Left hindlimb (tissue), 1 donor: ENCODE measurements at places on chromosomes 12 and 14.
A peak's percentile ranks its signal among the peaks of the same experiment; 100 is the strongest.

DNA sequence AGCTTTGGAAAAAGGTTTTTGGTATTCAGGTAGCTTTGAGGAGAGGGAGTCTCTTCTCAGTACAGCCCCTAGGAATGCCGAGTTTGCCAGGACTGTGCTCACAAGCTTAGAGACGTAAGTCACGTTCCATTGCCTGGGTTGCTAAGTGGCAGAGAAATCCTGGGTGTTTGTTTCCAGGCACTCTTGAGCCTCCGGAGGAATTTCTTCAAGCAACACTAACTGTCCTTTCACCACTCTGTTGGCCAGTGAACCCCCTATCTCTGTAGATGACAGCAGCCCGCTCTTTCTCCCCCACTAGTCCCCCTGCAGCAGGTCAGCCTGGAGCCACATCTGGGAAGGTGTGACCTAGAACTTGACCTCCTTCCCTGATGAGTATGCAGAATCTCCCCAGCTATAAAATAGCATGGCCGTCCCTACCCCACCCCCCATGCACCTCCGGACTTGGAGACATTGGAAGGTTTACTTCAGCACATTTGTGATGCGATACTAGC, 162.7 kb downstream of the ZFP36L1 start:
- DNase-seq, result no peak

GRCh38 chr14:99263564-99264330, 8.2 kb downstream of the BCL11B start:
- no peak for DNase-seq

- DNase-seq, result no peak
Observed at GRCh38 chr14:74908861-74909341, 14.2 kb downstream of the RPS6KL1 start.

- no peak for DNase-seq
Observed at GRCh38 chr14:95869776-95870175, 6.9 kb upstream of the TUNAR start.

DNA sequence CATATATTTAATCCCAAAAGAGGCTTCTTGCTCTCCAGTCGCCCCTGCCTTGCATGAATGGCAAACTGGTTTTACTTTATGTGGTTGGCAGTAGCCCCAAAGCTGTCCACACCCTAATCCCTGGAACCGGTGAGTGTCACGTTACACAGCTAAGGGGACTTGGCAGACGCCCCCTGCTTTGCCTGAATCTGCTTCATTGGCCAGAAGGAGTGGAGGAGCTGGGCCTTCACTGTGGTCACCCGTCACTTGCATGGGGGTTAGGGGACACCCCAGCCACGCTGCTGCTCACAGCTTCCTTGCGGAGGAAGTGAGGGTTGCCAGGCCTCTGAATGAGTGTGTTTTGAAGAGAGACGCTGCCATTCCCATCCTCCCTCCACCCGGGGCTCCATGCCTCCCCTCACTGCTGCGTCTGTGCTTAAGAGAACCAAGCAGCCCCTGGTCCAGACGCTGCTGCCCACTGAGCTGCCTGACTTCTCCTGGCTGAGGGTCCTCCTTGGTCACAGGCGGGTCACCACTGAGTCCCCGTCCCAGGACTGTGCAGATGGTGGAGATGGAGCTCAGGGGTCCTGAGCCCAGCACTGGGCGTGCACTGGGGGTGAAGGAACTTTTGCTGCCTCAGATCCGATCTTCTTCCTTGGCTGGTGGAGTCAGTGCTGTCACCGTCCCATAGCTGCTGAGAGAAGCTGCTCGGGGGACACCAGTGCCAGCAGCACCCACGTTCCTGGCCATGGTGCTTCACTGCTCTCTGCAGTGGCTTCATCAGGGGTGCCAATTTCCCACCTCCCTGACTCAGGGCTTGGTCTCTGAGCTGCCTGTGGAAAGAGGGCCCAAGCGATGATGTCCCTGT, 39.8 kb downstream of the GALNT9 start:
- DNase-seq, result no peak

- no peak for DNase-seq
Observed at GRCh38 chr12:93390549-93391297, 13.0 kb downstream of the NUDT4 start.

- no peak for DNase-seq
Observed at GRCh38 chr12:22266101-22266500, 68.4 kb downstream of the ST8SIA1 start.

- DNase-seq, result no peak
Observed at GRCh38 chr12:78035901-78036606, 205.4 kb downstream of the NAV3 start.

DNA sequence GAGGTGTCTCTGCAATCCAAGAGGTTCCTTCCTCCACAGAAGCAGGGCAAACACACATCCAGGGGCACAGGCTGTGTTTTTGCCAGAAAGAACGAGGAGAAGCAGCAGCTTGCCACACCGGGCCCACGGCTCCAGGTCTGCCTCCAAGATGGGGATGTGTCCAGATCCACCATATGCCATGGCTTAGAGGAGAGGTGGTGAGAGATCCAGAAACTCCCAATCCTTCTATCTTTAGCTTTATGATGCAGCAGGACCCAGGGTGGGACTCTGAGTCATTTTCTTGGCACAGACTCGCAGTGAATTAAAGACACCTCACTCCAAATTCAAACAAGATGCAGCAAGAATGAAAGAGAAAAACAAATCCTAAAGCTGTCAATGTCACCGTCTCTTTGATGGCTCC, 481.4 kb upstream of the TMEM132C start:
- DNase-seq, result peak; percentile 61

GRCh38 chr14:53004976-53005375, 54.1 kb upstream of the FERMT2 start:
- DNase-seq, result no peak

DNA sequence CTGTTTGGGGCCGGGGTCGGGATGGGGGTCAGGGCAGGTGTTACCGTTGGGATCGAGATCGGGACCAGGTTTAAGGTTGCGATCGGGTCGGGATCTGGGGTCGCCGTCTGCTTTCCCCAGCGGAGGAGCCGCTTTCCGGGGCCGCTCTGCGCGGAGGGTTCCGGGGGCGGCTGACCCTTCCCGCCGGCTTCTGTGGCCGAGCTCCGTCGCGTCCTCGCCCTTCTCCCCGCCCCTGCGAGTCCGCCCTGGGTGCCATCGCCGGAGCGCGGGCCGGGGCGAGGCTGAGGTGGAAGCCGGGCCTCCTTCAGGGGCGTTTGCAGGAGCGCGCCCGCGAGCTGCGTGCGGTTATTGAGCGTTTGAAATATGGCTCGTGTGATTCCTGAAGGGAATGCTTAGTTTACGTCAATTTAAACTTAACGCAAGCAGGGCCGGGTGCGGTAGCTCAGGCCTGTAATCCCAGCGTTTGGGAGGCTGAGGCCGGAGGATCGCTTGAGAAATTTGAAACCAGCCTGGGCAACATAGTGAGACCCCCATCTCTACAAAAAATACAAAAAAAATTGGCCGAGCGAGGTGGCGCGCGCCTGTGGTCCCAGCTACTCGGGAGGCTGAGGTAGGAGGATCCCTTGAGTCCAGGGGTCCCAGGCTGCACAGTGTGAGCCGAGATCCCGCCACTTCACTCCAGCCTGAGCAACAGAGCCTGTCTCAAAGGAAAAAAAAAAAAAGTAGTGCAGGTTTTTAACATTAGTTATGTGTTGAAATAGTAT, 620 bp downstream of the PGAM5 start:
- DNase-seq, result no peak

DNA sequence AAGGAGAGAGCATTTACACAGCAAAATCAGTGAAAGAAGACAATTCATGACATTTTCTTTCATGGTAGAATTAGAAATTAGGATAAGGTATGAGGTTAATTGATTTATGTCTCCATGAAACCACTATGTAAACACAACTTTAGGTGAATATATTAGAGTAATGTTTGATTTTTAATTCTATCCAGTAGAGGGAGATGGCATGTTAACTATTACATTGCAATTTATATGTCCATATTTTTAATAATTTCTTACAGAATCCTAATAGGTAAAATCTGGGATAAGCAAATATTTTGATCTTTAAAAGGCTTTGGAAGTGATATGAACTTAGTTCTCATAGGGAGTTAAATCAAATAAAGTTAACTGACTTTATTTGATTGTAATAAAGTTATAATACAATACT, 373.4 kb upstream of the PDE3A start:
- no peak for DNase-seq

DNA sequence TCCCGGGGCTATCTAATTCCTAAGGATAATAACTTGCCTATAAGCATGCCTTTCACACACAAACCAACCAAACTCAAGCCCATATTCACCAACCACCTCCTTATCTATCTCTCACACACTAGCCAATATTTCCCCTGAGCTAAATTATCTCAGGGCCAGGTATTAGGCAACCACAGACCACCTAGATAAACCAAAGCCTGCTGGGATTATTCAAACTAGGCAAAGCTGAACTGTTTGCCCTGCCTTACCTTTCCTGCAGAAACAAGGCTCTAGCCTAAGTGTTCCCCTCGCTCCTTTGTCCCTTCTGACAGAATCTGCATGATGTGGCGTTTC, 114.7 kb upstream of the EEA1 start:
- DNase-seq, result no peak

- DNase-seq, result peak; percentile 66
Observed at GRCh38 chr12:2959505-2960389, 550 bp downstream of the TEAD4 start.

DNA sequence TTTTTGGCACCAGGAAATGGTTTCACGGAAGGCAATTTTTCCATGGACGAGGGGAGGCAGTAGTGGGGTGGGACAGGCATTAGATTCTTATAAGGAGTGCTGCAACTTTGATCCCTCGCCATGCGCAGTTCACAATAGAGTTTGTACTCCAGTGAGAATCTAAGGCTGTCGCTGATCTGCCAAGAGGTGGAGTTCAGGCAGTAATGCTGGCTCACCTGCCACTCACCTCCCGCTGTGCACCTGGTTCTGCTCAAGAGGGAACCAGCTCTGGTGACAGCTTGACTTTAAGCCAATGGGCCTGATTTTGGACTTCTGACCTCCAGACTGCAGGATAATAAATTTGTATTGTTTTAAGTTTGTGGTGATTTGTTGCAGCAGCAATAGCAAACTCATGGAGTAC, 80.8 kb upstream of the TTC7B start:
- no peak for DNase-seq

- DNase-seq, result no peak
Observed at GRCh38 chr12:41467591-41468325, 279.6 kb downstream of the PDZRN4 start.

GRCh38 chr14:65010211-65010931, 23.7 kb downstream of the FNTB start:
- no peak for DNase-seq

GRCh38 chr14:98323836-98324235, 948.2 kb downstream of the BCL11B start:
- DNase-seq, result no peak

DNA sequence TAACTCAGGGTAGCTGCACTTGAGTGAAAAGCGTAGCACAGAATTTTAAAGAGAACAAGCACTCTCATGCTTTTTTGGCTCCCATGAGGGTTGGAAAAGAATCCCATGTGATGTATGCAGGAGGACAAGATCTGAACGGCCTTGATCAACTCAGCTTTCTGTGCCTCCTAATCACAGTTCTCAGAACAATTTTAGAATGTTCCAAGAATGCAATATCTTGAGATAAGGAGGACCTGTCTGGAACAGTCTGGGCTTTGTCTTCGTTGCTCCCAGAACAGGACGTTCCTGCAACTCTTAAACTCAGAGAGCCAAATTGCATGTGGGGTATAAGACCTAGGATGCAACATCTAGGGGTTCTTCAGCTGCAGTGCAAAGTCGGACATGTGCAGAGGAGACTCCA, 582.7 kb downstream of the RERGL start:
- DNase-seq, result no peak

DNA sequence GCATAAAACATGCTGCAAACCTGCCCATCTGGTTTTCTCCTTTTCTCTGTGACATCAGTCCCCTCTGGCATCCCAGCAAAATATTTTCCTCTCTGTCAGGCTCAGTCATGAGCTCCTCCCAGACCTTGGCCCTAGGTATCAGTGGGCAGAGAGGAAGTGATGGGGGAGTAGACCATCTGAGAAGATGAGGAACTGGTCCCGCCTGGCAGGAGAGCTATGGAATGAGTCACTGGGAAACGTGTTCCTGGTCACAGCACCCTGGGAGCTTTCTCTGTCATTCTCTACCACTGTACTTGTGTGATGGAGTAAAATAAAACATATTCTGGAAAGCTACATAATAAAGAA, 5.0 kb upstream of the SRSF9 start:
- DNase-seq, result peak; percentile 42

DNA sequence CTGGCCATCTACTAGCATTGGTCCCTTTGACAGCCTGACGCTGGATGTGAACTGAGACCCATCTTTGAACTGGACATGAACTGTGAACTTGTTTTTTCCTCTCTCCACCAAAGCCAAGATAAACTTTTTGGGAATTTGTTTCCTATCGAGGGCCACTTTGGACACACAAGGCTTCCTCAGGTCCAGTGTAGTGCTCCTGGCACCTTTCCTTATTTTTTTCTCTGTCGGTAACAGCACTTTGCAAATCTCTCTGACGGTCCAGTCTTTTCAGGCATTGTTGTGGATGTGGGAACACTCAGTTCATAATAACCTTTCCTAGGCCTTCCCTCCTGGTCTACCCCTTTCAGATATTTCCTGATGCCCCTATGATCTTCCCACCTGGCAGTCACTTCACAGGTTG, 5.0 kb downstream of the KCNA1 start:
- no peak for DNase-seq

DNA sequence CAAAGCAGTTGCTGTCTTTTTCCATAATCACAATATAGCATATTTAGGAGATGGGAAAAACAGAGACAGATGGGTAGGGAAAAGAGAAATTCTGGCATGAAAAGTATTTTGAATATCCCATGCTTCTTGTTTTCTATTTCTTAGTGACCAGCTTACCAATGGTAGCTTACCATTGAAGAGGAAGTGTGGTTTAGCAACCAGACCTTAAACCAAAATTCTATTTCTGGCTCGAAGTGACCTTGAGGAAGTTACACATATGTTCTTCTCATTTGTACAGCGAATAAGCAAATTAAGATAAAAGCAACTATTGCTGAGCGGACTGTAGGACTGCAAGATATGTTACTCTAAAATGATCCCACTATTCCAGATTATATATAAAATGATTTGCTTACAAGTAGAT, 82.9 kb downstream of the FGD4 start:
- DNase-seq, result no peak

GRCh38 chr12:132403636-132404434, 74.4 kb upstream of the GALNT9 start:
- DNase-seq, result no peak

DNA sequence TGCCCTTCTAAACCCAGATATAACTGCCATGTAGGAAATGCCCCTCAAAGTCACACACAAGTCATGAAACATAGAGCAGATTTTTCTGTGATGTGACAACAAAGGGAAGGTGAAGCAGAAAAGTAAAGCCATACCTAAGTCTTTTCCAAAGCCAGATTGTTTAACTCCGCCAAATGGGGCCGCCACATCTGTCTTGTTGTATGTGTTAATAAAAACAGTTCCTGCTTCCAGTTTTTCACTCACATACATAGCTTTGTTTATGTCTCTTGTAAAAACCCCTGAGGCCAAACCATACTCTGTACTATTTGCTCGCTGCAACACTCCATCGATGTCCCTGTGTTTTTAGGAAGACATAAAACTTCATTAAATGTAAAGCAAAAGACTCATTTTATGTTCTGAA, 40.3 kb downstream of the NOPCHAP1 start:
- no peak for DNase-seq
